Neural progenitor cell (in vitro differentiated cells): ENCODE measurements at places on chromosomes 6 and 20. TPM values are rescaled to one million over a fixed set of nuclear protein-coding genes. Genes with fewer than 3 reads are reported as not detected.

Gene C6orf141
- 87.2 and 97.2 TPM in 2 replicates for total RNA-seq

Gene DLL1
- total RNA-seq = 35.9 and 91.8 TPM in 2 replicates

Gene OR2H2
- not detected in 2 replicates for total RNA-seq

Gene THBS2
- 0.09 and 0.13 TPM in 2 replicates for total RNA-seq

Gene EYA2
- 1.8 and 2.1 TPM in 2 replicates for total RNA-seq

Gene TBXT
- not detected in 2 replicates for total RNA-seq

Gene COL9A1
- total RNA-seq = 18.7 and 36.9 TPM in 2 replicates

Gene CST5
- total RNA-seq = not detected in 2 replicates

Gene DZANK1
- total RNA-seq = 5.3 and 8.3 TPM in 2 replicates

Gene EPHA7
- total RNA-seq = 47.6 and 80.7 TPM in 2 replicates

Gene ZSCAN31
- 6.6 and 8.3 TPM in 2 replicates for total RNA-seq

Gene IL20RA
- not detected in 2 replicates for total RNA-seq
